ENCODE measurements at places on chromosomes 7 and 10.

- no peak for DNase-seq
Measured at GRCh38 chr10:48762064-48763042, 77.7 kb downstream of the WDFY4 start.

- DNase-seq, result no peak
Measured at GRCh38 chr7:24871770-24872169, 108.2 kb downstream of the OSBPL3 start.

- DNase-seq, result no peak
Measured at GRCh38 chr7:43072530-43072929, 39.9 kb upstream of the HECW1 start.

- DNase-seq, result no peak
Measured at GRCh38 chr10:44102726-44103255, 282.1 kb downstream of the CXCL12 start.

- DNase-seq, result no peak
Measured at GRCh38 chr7:19715499-19715898, 6.7 kb upstream of the POLR1F start.

DNA sequence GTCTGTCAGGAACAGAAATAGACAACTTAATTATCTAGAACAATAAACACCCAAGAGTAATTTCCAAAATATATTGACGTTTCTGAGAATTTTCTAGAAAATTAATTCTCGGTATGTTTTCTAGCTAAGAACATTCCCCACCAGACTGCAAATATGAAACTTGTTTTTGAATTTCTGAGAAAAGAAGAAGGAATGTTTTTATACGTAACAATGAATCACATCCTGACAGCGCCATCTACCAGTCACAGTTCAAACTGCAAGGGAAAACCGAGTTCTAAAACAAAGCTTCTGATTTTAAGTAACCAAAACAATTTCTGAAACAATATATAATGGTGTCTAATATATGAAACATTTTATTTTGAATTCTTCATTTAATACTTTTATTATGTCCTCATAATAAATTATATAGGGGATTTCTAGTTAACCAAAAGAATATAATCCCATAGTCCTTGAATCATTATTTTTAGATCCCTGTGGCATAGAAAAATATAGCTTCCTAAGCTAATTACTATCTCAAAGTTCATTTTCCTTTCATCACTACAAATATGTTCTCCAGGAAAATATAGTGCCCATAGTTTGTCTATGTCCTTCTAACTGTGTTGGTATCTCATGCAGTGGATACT is 34.5 kb upstream of the MEOX2 start:
- no peak for DNase-seq

DNA sequence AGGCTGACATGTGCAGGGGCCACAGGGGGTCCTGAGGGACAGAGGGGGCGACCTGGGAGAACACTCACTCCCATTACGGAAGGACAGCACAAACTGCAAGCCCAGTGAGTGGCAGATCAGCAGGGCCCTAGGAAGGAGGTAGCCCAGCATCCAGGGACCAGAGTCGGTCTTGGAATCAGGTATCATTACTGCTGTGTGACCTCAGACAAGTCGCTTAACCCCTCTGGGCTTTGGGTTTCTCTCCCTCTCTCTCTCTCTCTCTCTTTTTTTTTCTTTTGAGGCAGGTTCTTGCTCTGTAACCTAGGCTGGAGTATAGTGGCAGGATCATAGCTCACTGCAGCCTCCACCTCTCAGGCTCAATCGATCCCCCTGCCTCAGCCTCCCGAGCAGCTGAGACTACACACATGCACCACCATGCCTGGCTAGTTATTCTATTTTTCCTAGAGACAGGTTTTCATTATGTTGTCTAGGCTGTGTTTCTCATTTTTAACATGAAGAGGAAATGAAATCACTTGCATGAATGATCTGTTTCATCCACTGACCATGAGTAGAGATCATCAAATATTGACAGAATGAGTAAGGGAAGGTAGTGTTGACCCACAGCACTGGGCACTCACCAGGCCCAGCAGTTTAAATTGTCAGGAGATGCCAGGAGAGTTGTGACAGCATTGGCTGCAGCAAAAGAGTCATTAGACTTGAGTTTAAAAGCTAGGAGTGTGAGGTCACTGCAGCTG is 49.4 kb downstream of the BUB3 start:
- no peak for DNase-seq

DNA sequence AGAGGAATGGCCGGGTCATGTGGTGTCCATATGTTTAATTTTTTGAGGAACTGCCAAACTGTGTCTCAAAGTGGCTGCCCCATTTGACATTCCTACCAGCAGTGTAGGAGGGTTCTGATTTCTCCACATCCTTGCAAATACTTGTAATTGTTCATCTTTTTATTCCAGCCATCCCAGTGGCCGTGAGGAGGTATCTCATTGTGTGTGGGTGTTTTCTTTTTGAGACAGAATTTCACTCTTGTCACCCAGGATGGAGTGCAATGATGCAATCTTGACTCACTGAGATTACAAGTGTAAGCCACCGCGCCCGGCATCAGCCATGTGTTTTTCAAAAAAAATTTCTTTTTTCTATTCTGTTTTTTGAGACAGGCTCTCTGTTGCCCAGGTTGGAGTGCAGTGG is 38.7 kb upstream of the DLG5 start:
- no peak for DNase-seq

- DNase-seq, result peak; percentile 68
Measured at GRCh38 chr10:97072851-97073665, 112.7 kb downstream of the SLIT1 start.

DNA sequence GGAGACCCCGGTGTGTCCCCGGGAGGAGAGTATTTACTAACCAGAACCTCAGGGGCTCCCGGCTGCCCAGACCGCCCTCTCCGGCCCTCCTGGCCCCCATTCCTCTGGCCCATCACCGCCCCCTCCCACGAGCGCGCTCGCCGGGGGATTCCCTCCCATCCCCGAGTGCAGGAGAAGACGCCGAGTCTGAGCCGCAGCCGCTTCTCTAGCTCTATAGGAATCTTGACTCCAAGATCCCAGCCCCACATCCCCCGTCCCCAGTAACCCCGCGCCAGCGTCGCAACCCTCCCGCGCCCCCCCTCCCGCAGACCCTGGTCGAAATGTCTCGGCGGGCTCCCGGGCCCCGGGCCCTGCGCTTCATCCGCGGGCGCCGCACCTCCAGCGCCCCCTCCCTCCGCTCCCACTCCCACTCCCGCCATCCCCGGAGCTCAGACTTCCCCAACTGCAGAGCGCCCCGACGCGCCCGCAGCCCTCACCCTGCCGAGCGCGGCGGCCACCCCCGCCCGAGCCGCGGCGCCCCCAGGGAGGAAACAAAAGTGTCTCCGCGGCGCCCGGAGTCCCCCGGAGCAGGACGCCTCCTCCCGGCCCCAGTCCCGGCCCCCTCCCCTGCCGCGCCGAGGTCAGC is 541 bp downstream of the ELMO1 start:
- no peak for DNase-seq

- no peak for DNase-seq
Measured at GRCh38 chr10:98332623-98333269, 64.8 kb upstream of the LOXL4 start.

DNA sequence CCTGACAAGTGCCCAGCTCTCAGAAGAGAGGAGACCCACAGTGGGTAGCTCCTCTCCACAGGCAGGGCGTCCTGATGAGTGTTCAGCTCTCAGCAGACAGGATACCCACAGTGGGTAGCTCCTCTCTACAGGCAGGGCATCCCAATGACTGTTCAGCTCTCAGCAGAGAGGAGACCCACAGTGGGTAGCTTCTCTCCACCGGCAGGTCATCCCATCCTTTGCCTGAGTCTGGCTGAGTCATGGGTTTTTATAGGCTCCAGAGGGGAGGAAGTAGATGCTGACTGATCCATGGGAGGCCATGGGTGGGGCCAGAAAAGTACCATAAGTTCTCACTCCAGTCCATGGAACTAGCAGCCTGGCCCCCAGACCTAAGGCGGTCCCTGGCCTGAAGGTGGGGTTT is 18.5 kb downstream of the CFAP70 start:
- no peak for DNase-seq

DNA sequence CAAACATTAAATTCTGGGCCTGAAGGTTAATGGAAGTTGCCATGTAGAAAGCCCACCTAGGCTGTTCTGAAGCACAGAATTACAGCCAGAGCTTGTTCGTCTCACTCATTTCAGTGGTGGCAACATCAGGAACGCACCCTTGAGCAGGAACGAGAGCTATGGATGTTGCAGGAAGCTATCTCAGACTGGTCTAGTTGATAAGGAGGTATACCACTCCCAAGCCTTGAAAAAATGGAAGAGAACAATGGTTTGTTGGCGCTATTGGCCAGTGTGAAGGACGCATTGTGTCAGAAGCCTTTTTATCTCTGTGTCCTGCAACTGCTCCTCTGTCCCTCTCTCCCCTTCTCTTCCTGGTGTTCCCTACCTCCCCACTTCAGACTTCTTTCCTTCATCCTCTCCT is 60.9 kb upstream of the RAPGEF5 start:
- DNase-seq, result no peak

- DNase-seq, result no peak
Measured at GRCh38 chr10:15879663-15880062, 19.4 kb upstream of the MINDY3 start.

GRCh38 chr10:5305374-5305773 is 59.4 kb upstream of the UCN3 start:
- no peak for DNase-seq

GRCh38 chr7:41578700-41579099 is 124.2 kb downstream of the INHBA start:
- DNase-seq, result no peak

- no peak for DNase-seq
Measured at GRCh38 chr7:106639476-106640334, 21.3 kb downstream of the CCDC71L start.

GRCh38 chr7:101379302-101379701 is 16.6 kb downstream of the COL26A1 start:
- no peak for DNase-seq

DNA sequence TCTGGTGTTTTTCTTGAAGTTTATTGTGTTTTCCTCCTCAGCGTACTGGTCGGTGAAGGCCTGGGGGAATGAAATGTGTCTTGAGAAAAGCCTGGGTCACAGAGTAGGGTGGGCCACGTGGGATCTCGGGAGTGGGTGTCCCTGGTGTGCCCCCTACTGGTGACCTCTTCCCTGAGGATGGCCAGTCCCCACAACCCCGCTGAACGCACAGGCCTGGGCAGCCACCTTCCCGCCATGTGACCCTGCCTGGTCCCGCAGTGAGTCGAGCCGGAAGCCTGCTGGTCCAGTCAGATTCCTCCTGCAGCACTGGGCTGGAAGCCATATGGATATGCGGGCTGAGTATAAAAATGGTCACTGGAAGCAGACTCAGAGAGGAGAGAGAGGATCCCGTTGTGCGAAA is 52.9 kb upstream of the GNA12 start:
- no peak for DNase-seq

DNA sequence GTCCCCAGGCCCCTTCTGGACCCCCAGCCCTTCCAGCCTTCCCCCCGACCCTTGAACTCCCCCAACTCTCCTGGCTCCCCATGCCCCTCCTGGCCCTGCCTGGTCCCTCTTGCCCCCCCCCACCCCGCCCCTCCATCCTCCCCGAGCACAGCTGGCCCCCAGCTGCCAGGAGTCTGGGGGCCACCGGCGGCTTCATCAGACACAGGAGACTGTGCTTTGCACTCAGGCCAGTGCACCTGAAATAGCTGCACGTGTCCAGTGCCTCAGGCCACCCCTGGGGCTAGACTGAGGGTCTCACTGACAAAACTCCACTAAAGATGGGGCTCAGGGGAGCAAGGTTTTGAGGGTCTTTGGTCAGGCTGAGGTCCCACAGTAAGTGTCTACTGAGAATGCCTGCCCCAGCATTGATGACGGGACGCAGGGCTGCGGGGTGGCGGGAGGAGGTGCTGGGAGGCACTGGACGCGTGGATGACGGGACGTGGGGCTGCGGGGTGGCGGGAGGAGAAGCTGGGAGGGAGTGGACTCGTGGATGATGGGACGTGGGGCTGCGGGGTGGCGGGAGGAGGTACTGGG is 6.5 kb downstream of the FOXL3 start:
- no peak for DNase-seq

DNA sequence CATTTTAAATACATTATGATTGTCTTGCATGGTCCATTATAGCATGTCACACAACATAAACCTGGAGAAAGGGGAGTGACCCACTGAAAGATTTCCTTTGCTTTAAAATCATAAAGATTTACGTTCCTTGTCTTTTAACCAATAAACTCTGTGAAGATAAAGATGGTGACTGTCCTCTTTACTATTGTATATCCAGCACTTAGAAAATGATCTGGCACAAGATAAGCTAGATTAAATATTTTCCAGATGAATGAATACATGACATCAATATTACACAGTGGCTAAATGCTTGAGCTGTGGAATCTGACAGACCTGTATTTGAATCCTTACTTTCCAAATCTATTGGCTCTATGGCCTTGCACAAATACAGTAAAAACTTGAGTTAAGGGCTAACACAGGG is 938.4 kb downstream of the SORCS1 start:
- DNase-seq, result no peak

GRCh38 chr10:62669341-62669740 is 135.2 kb upstream of the ADO start:
- DNase-seq, result no peak

GRCh38 chr7:46157404-46157803 is 236.3 kb upstream of the IGFBP3 start:
- no peak for DNase-seq

DNA sequence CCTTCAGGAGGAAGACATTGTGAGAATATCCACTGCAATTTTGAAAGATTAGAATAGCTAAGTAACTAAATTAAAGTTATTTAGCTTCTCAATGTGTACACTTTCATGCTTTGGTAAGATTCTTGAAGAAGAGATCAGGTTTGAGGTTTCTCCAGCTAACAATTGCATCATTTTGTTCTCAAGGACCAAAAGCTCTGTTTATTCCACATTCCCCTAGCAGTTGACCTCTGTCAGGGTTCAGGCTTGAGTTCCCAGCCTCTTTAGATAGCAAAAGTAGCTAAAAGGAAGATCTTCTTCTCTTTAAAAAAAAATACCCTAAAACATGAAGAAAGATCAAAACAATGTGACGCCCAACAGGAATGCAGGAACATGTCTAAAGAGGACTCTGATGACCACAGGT is 179.4 kb upstream of the IGFBP3 start:
- DNase-seq, result no peak

- DNase-seq, result no peak
Measured at GRCh38 chr7:103113164-103113563, 35.7 kb downstream of the NAPEPLD start.

- DNase-seq, result no peak
Measured at GRCh38 chr7:22481726-22482125, 18.3 kb downstream of the STEAP1B start.

DNA sequence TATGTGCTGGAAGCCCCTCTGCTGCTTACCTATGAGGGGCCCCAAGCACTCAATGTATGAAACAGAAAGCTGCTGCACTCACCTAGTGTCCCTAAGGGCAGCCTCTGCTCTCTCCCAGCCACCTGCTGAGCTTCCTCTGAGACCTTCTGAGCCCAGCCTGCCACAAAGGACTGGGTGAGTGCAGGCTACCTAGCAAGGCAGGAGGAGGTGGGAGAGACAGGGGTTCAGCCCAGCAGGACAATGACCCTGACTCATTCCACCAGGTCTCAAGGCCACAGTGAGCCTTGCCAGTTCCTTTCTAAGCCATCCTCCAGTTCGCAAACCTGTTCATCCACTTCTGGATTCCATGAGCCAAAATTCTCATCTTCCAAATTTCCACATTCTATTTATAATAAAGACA is 16.3 kb downstream of the VOPP1 start:
- no peak for DNase-seq

- no peak for DNase-seq
Measured at GRCh38 chr10:132537684-132538001, at the start of gene INPP5A. Gene INPP5A, plus strand, starts transcription at chr10:132537787. Its CDS starts 310 bp downstream, at chr10:132538097.

- no peak for DNase-seq
Measured at GRCh38 chr10:113436851-113437250, 116.0 kb upstream of the HABP2 start.

Data from CD4-positive, alpha-beta T cell treated with Interleukin-4 for 4 hours (primary cell).